H1 (cell line): ENCODE measurements at places on chromosomes 5 and 9. TPM values are rescaled to one million over a fixed set of nuclear protein-coding genes. Genes with fewer than 3 reads are reported as not detected.

Gene FAM200C
- 1.6 and 2.6 TPM in 2 replicates for polyA plus RNA-seq

Gene COMMD10
- polyA plus RNA-seq = 7.8 and 16.5 TPM in 2 replicates

Gene OR1L1
- not detected in 2 replicates for polyA plus RNA-seq

Gene MYOZ3
- polyA plus RNA-seq = 9.6 and 12.4 TPM in 2 replicates

Gene SPINK6
- polyA plus RNA-seq = not detected in 2 replicates

Gene TMC1
- 0.55 and 0.98 TPM in 2 replicates for polyA plus RNA-seq

DNA sequence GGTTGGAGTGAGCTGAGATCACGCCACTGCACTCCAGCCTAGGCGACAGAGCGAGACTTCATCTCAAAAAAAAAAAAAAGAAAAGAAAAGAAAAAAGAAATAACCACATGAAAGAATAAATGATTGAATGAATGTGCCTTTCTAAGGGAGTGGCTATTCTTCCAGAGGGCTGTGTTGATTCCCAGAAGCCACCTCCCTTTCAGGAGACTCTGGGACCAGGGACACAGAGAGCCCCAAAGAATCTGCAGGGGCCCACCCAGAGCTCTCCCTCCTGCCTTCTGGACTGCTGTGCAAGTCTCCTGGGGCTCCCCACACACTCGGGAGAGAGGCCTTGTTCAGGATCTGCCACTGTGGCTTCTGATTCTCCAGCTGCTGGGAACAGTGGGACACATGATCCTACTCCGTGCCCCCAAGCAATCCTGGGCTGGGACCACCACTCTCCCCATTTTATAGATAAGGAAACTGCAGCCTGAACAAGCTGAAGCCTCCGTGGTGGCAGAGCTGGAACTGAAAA lies 23.6 kb downstream of the CAMK2A start:
- H3K27ac ChIP-seq = no peak overlapping the region
- peaks cover 2% of the 10 kb centered on the region; the same call in 1 of the 2 replicates for H3K27me3 ChIP-seq
- H3K36me3 ChIP-seq = no peaks in the 10 kb centered on the region
- H3K4me1 ChIP-seq = peaks cover 6% of the 10 kb centered on the region
- H3K4me3 ChIP-seq = no peak overlapping the region

DNA sequence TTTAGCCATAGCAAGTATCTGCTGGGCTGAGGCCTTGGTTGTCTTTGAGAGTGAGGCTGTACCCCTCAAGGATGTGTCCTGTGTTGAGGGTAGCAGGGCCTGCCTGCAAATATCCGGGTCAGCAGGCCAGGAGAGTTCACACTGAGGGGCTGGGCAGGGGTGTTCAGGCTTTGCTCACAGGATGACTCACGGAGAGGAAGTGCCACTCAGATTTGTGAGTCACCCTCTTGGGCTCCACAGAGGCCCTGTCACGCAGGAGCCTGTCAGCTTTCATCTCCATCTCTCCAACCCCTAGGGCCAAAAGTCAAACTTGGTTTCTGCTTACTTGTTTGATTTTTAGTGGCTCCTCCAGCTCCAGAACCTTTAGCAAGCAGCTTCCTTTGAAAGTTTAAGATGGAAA lies 211.5 kb downstream of the SEC61B start:
- no peaks in the 10 kb centered on the region for H3K4me1 ChIP-seq
- H3K36me3 ChIP-seq = no peaks in the 10 kb centered on the region
- H3K27me3 ChIP-seq = no peaks in the 10 kb centered on the region
- H3K4me3 ChIP-seq = no peak overlapping the region

DNA sequence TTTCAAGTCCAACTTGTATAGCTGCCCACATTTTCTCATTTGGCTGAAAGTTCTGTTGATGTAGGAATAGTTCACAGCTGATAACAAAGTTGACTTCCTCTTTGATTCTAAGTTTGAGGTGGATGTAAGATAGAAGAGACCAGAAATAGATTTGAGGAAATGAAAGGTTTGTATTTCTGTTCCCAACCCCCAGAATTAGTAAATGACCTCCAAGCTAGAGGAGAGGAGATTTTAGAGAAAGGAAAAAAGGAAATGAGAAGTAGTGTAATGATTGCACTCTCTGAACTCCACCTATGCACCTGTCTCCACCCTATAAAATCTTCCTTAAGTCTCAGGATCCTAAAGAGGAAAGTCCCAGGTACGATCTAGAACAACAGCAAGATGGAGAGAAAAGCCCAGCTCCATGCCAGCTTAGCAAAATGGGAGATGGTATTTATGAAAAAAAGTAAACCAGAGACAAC lies 130.4 kb upstream of the POC5 start:
- H3K27ac ChIP-seq = no peak overlapping the region
- no peaks in the 10 kb centered on the region for H3K4me1 ChIP-seq
- no peak for DNase-seq
- H3K4me3 ChIP-seq = no peak overlapping the region
- no peaks in the 10 kb centered on the region for H3K36me3 ChIP-seq

GRCh38 chr9:108662956-108663355 lies 192.8 kb downstream of the ACTL7B start:
- no peak overlapping the region for H3K27ac ChIP-seq
- H3K4me3 ChIP-seq = no peak overlapping the region
- H3K36me3 ChIP-seq = no peaks in the 10 kb centered on the region
- peaks cover 8% of the 10 kb centered on the region for H3K4me1 ChIP-seq
- DNase-seq = no peak

- H3K27ac ChIP-seq = no peak overlapping the region
- H3K4me1 ChIP-seq = no peaks in the 10 kb centered on the region
Measured at GRCh38 chr5:122304471-122305215, 7.4 kb upstream of the SNCAIP start.

GRCh38 chr5:926417-927171 lies 33.9 kb downstream of the TRIP13 start:
- H3K4me1 ChIP-seq = peaks cover 4% of the 10 kb centered on the region; the same call in 1 of the 2 replicates
- H3K36me3 ChIP-seq = no peaks in the 10 kb centered on the region
- DNase-seq = no peak
- no peak overlapping the region for H3K27ac ChIP-seq

- H3K36me3 ChIP-seq = no peaks in the 10 kb centered on the region
- H3K27me3 ChIP-seq = no peaks in the 10 kb centered on the region
- no peak overlapping the region for H3K4me3 ChIP-seq
Measured at GRCh38 chr5:12522116-12522515, 617.9 kb upstream of the CTNND2 start.

DNA sequence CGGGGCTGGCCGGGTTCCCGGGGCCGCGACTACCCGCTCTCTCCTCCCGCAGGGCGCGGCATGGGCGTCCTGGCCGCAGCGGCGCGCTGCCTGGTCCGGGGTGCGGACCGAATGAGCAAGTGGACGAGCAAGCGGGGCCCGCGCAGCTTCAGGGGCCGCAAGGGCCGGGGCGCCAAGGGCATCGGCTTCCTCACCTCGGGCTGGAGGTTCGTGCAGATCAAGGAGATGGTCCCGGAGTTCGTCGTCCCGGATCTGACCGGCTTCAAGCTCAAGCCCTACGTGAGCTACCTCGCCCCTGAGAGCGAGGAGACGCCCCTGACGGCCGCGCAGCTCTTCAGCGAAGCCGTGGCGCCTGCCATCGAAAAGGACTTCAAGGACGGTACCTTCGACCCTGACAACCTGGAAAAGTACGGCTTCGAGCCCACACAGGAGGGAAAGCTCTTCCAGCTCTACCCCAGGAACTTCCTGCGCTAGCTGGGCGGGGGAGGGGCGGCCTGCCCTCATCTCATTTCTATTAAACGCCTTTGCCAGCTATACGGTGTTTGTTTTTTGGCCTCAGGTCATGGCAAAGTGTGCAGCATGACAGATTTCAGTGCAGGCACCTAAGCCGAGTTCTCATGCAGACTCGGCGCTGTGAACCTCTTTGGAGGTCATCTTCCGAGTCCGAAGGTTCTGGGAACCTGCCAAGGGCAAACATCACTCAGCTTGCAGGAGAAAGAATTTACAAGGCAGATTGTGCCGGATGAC lies 516 bp downstream of the MRPL41 start:
- peaks cover 11% of the 10 kb centered on the region; the same call in 1 of the 2 replicates for H3K36me3 ChIP-seq
- H3K4me1 ChIP-seq = no peaks in the 10 kb centered on the region
- no peak for DNase-seq
- no peaks in the 10 kb centered on the region for H3K27me3 ChIP-seq

GRCh38 chr5:38463634-38464521 lies 92.6 kb downstream of the LIFR start:
- no peaks in the 10 kb centered on the region for H3K36me3 ChIP-seq
- H3K27me3 ChIP-seq = no peaks in the 10 kb centered on the region
- H3K27ac ChIP-seq = no peak overlapping the region
- H3K4me1 ChIP-seq = 0 out of 2 replicates have a peak, but pooled peaks cover 4% of the 10 kb centered on the region

DNA sequence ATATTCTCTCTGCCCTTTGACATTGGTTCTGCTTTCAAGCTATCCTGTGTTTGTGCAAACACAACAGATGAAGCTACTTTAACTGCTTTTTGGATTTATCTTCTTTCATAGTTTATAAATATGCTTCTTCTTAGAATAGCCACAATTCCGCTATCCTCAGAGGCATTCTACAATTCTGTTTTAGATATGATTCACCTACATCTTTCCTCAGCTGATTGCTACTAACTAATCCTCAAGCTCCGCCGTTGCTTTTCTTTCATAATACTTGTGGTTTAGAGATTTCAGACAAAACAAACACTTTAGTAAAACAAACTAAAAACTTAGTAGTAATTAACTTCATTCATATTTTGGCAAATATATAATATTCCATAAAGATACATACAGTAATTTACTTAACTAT lies 52.5 kb downstream of the ECPAS start:
- H3K4me1 ChIP-seq = no peaks in the 10 kb centered on the region
- H3K36me3 ChIP-seq = peaks cover 18% of the 10 kb centered on the region
- H3K27me3 ChIP-seq = no peaks in the 10 kb centered on the region
- no peak overlapping the region for H3K27ac ChIP-seq
- no peak for DNase-seq
- no peak overlapping the region for H3K4me3 ChIP-seq

GRCh38 chr9:25481372-25481771 lies 196.9 kb downstream of the TUSC1 start:
- no peak for DNase-seq
- no peaks in the 10 kb centered on the region for H3K27me3 ChIP-seq
- H3K4me3 ChIP-seq = no peak overlapping the region
- H3K27ac ChIP-seq = no peak overlapping the region
- H3K4me1 ChIP-seq = peaks cover 1% of the 10 kb centered on the region
- no peaks in the 10 kb centered on the region for H3K36me3 ChIP-seq

DNA sequence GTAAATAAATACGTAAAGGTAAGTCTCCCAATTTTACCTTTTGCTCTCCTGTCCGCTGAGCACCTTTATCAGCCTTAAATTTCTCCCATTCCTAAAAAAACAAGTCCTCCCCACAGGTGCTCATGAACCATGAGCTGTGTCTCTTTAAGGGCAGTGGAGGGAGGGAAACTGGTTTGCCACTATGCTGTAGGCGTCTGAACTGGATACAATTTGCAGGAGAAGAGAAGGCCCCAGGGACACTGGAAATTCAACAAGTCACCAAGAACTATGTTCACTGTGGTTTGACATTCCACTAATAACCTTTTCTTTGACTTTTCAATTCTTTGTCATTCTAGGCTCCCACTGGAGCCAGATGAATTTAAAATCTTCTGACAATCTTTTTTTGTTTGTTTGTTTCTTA lies 72.2 kb downstream of the LHFPL2 start:
- no peak for DNase-seq
- H3K27me3 ChIP-seq = no peaks in the 10 kb centered on the region
- H3K4me1 ChIP-seq = no peaks in the 10 kb centered on the region; the same call in 1 of the 2 replicates

DNA sequence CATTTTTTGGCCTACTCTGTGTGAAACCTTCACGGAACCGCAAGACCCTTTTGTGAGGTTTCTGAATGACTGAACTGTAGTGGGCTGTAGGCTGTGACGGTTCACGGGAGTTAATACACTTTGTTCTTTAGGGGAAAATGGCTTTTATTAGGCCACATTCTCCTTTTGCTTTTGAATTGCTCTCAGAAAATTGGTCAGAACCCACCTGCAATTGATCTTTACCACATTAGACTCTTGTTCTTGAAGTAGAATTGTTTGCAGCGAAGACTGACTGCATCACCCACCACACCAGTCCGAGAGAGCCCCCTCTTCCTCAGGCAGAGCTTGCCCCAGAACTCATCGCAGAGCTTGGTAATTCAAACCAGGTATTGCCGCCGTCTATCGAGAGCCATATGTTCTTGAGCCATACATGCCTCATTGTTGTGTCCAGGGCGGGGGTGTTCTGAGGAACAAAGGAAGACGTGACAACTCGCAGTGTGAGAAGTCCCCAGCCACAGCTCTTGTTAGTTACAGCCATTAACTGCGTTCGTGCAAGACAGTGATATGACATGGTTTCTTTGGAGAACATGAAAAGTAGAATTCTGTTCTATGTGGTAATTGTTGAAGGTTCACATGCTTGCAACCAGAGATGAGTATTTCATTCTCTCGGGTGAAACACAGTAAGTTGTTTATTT lies 166.4 kb upstream of the OTULINL start:
- H3K4me3 ChIP-seq = no peak overlapping the region
- H3K27ac ChIP-seq = no peak overlapping the region
- H3K36me3 ChIP-seq = peaks cover 24% of the 10 kb centered on the region
- no peaks in the 10 kb centered on the region for H3K27me3 ChIP-seq

DNA sequence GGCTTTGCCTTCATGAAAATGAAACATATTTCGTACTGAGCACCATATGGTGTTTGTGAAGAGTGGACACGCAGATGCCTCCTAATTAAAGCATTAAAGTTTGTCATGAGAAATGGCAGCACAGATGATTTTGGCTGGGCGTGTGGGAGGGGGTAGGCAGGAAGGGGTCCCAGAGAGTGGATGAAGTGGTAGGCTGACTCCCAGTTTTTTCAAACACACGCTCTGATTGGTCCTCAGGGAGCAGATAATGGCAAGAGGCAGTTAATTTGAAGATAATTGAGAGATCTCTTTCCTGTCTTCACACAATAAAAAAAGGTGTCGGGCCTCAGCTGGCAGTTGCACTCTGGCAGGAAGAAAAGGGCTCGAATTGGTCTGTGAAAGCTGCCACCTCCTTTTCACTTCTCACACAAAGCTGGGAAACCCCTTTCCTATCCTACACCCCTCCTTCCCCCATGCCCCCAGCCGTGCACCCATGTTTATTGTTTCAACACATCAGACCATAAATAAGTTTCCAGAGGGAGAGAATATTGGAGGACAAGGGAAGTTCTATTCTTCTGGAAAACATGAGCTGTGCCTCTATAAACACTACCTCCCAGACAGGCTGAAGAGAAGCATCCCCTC lies 429.6 kb downstream of the ARHGEF28 start:
- no peaks in the 10 kb centered on the region for H3K4me1 ChIP-seq
- no peak overlapping the region for H3K4me3 ChIP-seq
- no peaks in the 10 kb centered on the region for H3K27me3 ChIP-seq

DNA sequence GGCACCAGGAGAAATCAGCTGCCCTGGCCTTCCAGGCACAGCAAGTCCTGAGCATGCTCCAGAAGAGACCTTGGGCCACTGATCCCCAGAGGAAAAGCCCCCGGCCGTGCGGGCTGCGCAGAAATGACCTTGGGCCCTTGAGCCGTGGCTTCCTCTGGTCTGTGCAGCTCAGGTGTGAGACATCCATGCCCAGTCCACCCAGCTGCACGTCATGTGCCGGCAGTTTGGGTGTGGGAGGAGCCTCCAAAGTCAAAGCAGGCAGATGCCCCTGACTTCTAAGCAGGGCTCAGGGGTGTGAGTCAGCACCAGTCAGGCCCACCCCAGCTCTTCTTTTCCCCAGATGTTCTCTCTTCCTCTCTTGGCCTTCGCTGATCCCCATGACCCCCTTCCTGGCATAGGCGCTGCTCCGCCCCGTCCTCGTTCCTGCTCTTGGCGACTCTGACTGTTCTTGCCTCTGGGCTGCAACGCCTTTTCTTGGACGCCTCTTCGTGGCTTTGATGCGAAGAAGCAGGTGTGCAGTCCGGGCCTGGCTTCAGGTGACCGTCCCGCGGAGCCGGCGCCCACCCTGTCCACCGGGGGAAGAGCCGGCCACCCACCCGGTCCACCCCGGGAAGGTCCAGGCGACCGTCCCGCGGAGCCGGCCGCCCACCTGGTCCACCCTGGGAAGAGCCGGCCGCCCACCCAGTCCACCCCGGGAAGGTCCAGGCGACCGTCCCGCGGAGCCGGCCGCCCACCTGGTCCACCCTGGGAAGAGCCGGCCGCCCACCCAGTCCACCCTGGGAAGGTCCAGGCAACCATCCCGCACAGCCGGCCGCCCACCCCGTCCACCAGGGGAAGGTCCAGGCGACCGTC lies 5.9 kb upstream of the QSOX2 start:
- peaks cover 2% of the 10 kb centered on the region; the same call in 1 of the 2 replicates for H3K27me3 ChIP-seq
- H3K4me1 ChIP-seq = no peaks in the 10 kb centered on the region; the same call in none of the 2 replicates
- H3K36me3 ChIP-seq = no peaks in the 10 kb centered on the region
- DNase-seq = no peak
- no peak overlapping the region for H3K27ac ChIP-seq
